ENCODE measurements at places on chromosomes 13 and 19. TPM values are rescaled to one million over a fixed set of nuclear protein-coding genes. Genes with fewer than 3 reads are reported as not detected.

Gene MEDAG
- not detected for total RNA-seq

Gene NRTN
- 1.1 TPM for total RNA-seq

Gene CEACAM20
- total RNA-seq: not detected

Gene CEBPG
- 28.8 TPM for total RNA-seq

Gene KLK7
- total RNA-seq: not detected

All from activated naive CD4-positive, alpha-beta T cell treated with anti-CD3 and anti-CD28 coated beads, Interleukin-2, amount 50 U/mL, for 72 hours (primary cell).